ENCODE measurements at places on chromosomes 7 and 10.

- no peak for DNase-seq
These were observed 67.4 kb upstream of the ELN start for GRCh38 chr7:73960548-73960947.

GRCh38 chr10:29881336-29881771 lies 178.0 kb downstream of the JCAD start:
- peak; percentile 68 for DNase-seq

GRCh38 chr7:134935701-134936100 lies 50.6 kb upstream of the AGBL3 start:
- DNase-seq = no peak

- no peak for DNase-seq
These were observed 302.7 kb downstream of the GLRX3 start for GRCh38 chr10:130438861-130439260.

GRCh38 chr7:119925581-119926289 lies 347.2 kb upstream of the KCND2 start:
- DNase-seq = no peak

DNA sequence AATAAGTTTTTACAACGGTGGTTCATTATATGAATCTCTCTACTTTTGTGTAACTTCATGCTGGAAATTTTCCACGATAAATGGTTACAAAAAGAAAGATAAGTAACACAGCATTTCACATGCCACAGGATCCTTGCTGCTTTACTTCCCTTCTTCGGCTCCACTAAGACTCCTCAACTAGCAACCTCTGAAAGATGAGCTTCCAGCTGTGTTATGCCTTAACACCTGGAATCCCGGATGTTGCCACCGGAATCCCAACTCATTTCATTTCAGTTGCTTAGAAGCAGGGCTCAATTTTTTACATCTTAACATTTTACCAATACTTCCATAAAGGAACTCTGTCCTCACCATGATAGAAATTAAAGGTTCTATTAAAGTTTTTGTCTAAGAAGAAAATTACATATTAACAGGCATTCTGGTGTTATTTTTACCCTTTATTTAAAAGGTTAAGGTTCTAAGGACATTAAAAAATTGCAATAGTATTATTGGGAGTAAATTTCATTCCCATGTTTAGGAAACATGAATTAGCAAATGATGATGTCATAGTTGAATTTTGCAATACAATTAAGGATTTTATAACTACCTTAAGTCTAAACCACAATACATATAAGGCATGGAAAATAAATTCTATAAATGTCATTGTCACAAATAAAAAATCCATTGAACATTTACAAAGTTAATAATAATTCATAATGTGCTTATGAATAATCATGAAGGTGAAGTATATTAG lies 57.1 kb upstream of the IL6 start:
- no peak for DNase-seq

DNA sequence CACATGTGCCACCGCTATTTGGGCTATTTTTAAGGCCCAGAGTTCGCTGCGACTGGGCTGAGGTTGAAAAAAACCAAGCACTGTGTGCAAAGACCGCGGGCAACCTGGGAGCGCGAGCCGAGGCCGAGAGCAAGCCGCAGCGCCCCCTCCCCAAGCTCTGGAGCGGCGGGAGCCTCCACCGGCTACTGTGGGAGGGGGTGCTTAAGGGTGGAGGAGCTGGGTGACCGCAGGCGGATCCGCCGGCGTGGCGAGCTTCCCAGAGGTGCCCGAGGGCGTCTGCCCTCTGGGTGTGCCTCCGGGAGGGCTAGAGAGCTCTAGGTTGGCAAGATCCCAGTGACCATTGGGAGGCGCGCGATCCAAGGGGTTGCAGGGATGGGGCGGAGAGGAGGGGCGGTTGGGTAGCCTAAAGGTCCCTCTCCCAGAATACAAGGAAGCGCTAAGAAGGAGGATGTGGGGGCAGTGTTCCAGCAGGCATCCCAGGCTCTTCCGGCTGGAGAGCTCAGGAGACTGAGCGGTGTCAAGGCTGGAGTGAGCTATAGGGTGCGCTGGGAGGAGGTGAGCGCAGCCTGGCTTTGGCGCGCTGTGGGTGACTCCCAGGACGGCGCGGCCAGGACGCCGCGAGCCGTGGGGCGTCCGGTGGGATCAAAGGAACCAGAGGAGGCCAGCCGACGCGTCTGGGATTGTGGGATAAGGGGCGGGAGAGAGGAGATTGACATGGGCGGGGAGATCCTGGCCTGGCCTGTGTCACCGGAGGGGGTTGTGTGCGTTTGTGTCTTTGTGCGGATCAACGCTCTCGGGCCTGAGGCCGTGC lies 8.0 kb downstream of the DLX5 start:
- no peak for DNase-seq

DNA sequence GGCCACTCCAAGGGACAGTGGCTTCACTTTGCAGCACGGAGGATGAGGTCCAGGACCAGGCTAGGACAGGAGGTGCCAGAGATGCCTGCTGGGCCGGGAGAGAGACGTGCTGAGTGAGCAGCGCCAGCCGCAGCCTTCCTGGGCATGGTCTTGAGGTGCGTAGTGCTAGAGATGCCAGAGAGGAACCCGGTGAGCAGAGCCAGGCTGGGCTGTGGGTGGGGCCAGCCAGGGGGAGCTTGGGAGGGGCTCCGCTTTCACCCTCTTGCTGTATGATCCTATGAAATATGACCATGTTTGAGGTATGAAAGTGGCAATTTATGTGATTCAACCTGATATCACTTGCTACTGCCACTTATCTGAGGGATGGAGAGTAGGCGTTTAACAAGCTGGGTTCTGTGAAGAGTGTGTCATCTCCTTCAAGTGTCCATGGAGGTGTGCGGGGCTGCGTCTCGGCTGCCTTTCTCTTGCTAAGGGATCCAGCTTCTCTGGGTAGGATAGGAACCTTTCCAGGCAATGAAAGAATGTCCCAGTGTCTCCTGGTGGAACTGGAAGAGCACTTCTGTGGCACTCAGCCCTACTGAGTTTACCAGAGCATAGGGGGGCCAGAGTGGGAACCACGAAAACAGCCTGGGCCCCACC lies 518.4 kb upstream of the FOXK1 start:
- DNase-seq = peak; percentile 57

DNA sequence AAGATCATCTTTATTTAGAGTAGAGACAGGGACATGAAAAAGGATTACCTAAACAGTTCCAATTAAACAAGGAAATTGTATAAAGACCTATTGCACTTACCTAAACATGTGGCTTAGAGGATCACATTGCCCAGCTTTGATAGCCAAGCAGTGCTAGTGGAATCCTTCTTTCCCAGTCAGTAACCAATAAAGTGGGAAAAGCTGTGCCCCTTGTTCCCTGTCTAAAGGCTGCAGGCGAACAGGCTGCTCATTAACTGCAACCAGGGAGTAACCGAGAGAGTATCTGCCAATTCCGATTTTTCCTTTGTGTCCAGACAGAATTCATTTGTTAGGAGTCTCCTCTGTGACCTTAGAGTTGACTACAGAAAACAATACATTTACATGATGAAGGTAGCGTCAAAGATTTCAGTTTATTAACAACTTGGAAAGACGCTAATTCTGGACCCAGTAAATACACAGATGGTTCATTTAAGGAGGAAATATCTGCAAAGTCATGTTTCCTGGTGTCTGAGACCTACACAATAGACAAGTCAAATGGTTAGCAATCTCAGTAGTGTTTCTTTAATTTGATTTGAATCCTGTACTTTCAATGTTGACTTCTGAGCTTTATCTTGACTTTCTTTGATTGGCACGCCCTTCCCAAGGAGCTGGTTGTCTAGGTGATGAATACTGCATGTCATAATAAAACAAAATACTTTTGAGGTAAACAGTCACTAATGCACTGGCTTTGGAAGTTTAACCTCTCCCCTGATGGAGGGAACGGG lies 57.3 kb upstream of the MET start:
- DNase-seq = no peak
